ENCODE measurements at places on chromosomes 2 and 18.
A peak's percentile ranks its signal among the peaks of the same experiment; 100 is the strongest.

GRCh38 chr2:127164761-127165538 lies 55.1 kb downstream of the CYP27C1 start:
- no peak for DNase-seq

DNA sequence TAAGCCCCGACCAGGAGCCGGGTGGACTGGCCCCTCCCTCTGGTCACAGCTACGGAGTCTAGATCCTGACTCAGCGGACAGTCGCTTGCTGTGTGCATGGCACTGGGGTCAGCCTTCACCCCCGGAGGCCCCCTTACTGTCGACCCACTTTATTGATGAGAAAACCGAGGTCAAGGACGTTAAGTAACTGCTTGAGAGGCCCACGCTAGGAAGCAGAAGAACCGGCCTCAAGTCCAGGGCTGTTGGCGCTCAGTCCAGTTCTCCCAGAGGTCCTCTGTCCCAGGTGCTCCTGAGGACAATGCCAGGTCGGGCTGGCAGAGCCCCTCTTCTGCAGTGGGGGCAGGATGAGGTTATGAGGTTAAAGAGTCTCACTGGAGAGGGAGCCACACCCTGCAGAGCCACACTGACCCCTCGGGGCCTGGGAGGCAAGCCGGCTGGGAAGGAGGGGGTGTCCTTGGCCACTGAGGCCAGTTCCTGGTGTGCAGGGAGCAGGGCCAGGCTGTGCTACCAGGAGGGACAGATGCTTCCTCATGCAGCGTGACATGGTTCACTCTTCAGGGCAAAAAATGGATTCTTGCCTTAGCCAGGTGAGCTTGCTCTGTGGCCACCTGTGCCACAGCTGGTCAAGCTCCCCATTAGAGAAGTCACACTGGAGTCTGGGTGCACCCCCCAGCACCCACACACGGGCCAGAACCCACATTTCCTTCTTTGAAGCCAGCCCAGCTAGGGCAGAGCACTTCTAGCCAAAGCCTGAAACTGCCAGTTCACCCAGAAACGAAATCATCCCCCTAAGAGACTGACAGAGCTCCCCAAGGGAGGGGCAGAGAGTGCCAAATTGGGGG lies 47.3 kb upstream of the HPCAL1 start:
- DNase-seq: no peak

DNA sequence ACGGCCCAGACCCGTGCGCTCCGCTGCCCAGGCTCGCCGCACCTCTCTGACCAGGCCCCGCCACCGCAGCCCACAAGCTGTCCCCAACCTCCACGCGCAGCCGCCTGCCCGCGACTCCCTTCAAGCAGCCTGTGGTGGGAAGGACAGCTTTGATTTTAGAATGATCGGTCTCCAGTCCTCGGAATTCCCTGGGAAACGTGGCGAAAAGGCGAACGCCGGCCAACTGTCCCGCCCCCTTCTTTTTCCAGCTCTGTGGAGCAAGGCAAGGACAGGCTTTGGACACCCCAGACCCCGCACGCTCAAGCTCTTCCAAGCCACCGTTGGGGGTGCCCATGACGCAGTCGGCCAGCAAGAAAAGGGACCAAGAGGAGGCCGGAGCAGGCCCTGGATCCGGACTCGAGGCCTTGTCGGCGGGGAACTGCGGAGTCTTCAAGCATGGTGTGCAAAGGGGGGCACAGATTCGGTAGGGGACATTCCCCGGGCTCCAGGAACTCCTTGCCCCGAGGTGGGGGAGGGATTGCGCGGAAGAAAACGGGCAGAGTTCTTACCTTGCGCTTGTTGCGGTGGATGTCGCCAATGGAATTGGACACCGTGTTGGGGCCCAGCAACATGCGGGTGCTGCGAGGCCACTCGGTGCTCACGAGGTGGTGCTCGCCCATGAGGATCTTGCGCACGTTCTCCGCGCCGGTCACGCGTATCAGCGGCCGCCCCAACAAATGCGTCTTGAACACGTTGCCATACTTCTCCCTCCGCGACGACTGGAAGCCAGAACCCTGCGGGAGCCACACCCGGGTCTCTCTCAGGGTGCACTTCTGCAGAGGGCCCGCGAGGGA lies 4.0 kb downstream of the CYP26B1 start:
- no peak for DNase-seq

DNA sequence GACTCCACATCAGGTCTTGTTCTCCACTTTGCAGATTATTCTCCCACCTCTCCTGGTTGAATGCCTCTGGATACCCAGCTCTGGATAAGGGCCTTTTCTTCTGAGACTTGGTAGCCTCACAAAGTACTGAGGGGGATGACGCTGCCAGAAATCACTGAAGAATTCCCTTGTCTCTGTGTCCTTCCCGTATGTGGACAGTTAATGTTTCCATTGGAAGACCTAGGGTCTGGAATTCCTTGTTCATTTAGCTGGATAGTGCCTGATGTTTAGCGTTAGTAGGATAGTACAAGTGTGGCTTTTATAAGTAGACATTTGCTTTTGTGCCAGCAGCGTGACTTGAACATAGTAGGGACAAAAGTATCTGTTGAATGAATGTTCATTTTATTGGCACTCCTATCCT lies 76.9 kb downstream of the CLHC1 start:
- DNase-seq: no peak

GRCh38 chr2:228545748-228546145 lies 364.3 kb upstream of the SPHKAP start:
- no peak for DNase-seq

GRCh38 chr2:204950695-204951346 lies 405.5 kb downstream of the PARD3B start:
- DNase-seq: no peak

GRCh38 chr2:225002656-225003045 lies 39.6 kb downstream of the DOCK10 start:
- DNase-seq: no peak

GRCh38 chr2:227871375-227871791 lies at the start of gene DAW1:
Gene DAW1, plus strand, starts transcription at chr2:227871631. Its CDS starts 59 bp downstream, at chr2:227871690.
- peak; percentile 53 for DNase-seq

- DNase-seq: no peak
Observed at GRCh38 chr18:40004246-40004645, 1950.8 kb upstream of the PIK3C3 start.

DNA sequence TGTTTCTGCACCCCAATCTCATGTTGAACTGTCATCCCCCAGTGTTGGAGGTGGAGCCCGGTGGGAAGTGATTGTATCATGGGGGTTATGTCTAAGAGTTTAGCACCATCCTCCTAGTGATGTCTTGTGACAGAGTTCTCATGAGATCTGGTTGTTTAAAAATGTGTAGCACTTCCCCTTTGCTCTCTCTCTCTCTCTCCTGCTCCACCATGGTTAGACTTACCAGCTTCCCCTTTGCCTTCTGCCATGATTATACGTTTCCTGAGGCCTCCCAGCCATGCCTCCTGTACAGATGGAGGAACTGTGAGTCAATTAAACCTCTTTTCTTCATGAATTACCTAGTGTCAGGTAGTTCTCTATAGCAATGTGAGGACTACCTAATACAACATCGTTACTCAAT lies 396.9 kb upstream of the LRATD1 start:
- DNase-seq: no peak

DNA sequence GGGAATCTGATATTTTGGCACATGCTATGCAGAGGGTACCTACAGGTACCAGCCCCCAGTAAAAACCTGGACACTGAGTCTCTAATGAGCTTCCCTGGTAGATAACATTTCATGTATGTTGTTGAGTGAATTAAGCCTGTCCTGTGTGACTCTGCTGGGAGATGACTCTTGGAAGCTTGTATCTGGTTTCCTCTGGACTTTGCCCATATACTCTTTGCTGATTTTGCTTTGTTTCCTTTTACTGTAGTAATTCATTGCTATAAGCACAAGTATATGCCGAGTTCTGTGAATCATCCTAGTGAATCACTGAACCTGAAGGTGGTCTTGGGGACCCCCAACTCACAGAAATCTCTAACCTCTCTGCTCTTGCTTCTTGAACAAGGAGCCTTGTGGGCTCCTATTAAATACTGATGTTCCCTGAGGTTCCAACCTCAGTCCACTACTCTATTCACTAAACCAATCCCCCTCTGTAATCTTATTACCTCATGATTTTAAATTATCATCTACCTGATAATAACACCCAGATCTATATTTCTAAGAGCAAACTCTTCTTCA lies 94.3 kb upstream of the WDSUB1 start:
- DNase-seq: no peak

GRCh38 chr2:45918463-45919159 lies 267.1 kb downstream of the PRKCE start:
- no peak for DNase-seq

- DNase-seq: no peak
Observed at GRCh38 chr2:234967870-234968208, 16.0 kb downstream of the SH3BP4 start.

DNA sequence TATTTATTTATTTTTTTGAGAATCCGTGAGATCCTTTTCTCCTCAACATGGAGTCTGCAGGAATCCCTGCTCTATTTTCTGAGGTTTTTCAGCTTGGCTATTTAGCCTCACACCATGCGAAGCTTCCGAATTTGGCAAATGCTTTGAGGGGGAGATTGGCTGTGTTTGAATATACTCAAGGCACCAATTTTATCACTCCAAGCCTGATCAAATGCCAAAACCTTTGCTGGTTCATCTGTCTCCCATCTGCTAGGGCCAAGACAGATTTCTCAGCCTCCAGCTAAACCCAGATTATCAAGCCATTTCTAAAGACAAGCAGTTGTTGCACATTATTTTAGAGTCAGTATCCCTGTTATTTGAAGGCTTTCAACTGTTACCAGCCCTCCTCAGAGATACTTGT lies 295.7 kb downstream of the XIRP2 start:
- no peak for DNase-seq

- DNase-seq: peak; percentile 17
Observed at GRCh38 chr2:25712455-25712854, 39.1 kb upstream of the DTNB start.

GRCh38 chr2:126253669-126254068 lies 402.3 kb upstream of the GYPC start:
- no peak for DNase-seq

DNA sequence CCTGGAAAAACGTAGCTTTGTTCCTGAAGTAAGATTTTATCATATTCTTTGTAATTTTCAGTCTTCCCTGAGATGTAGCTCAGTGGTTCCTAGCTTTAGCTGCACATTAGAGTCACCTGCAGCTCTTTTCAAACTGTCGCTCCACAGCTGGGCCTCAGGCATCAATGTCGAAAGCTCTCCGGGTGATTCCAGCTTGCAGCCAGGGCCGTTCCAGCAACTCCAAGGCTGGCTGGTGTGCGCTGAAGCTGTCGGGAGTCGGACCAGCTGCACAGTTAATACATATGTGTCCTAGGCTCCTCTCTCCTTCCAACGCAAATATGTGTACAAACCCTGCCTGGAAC lies 609 bp upstream of the ZNF2 start:
- no peak for DNase-seq

DNA sequence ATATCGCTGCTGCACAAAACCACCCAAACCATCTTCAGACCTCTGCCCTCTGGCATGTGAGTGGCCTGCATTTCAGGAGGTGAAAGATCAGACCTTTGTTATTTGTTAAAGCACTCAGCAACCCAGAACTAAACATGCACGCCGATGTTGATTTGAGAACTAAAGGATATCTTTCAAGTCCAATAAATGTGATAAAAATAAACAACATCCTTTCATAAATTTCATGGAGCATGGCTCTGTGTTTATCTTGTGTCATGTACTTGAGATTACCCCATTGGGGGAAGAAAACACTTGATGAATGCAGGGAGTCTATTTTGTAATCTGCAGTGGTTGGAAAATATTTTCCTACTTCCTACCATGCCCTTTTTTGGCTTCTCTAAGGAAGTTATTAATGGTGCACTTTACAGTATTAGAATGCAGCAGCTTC lies 70.8 kb upstream of the GATA6 start:
- DNase-seq: peak; percentile 38

GRCh38 chr2:108959401-108959800 lies 29.6 kb downstream of the EDAR start:
- DNase-seq: no peak

DNA sequence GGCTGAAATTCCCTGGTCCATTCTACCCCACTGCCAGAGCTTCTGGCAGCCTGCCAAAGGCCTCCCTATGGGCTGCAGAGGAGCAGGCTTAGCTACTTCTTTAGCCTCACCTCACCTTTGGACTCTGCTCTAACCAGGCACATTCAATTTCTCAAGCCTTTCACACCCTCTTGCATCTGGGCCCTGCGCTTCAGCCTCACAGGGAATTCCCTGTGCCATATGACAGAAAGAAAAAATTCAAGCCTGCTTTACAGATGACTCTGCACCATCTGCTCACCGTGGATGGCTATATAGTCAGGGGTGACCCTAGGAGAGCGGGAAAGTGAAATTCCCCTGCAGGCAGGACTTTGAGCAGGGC lies 62.5 kb downstream of the REEP1 start:
- peak; percentile 54 for DNase-seq

- DNase-seq: no peak
Observed at GRCh38 chr2:170298115-170298514, 120.2 kb downstream of the MYO3B start.

GRCh38 chr18:49100226-49100968 lies 149.6 kb upstream of the SMAD7 start:
- DNase-seq: no peak

DNA sequence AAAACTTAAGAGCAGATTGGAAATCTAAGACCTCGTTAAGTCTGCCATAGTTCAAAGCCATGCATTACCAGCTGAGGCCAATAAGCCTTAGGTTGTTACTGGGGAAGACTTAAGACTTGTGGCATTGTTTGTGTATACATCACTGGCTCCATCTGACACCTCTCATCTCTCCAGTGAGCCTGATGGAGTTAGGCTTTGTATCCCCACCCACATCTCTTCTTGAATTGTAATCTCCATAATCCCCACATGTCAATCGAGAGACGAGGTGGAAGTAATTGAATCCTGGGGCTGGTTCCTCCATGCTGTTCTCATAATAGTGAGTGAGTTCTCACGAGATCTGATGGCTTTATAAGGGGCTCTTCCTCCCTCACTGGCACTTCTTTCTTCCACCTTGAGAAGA lies 404.6 kb downstream of the ARHGAP15 start:
- no peak for DNase-seq

- DNase-seq: no peak
Observed at GRCh38 chr2:210654091-210654490, 97.7 kb downstream of the CPS1 start.

DNA sequence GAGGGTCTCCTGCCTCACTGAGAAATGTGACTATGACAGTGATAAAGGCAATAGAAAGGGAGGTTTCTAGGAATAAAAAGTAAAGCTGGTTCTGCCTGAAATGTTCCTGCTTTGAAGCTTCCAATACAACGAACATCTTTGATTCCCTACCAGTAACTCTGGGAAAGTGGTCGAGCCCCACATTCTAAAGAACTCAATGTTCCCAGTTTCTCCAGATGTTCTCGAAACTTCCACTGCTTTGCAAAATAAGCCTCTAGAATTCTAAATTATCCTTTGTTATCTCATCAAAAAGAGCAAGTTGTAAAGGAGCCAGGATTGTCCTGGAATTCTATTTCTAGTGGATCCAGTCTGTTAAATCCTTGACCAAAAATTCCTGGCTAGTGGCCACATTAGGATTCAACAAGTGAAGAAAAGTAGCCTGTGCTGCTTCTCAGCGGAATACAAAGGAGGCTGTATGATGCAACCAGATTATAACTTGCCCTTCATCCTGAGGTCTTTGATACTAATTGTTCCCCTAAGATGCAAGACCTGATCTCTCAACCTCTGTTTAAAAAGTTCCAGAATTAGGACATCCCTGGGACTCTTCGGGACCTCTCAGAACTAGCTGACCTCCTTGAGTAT lies 8.4 kb downstream of the SCN7A start:
- DNase-seq: no peak

- peak; percentile 74 for DNase-seq
Observed at GRCh38 chr2:25650256-25650655, 23.1 kb downstream of the DTNB start.

GRCh38 chr2:169540146-169540545 lies 30.6 kb downstream of the KLHL41 start:
- DNase-seq: no peak

GRCh38 chr2:219018286-219018685 lies 23.0 kb downstream of the CFAP65 start:
- no peak for DNase-seq

Measured in suppressor macrophage treated with lipopolysaccharide for 1 hour (primary cell).